NCI-H2081 treated with DMSO at 0.1 percent for 48 hours (cell line): ENCODE measurements at places on chromosomes 12 and 14.
A peak's percentile ranks its signal among the peaks of the same experiment; 100 is the strongest.

DNA sequence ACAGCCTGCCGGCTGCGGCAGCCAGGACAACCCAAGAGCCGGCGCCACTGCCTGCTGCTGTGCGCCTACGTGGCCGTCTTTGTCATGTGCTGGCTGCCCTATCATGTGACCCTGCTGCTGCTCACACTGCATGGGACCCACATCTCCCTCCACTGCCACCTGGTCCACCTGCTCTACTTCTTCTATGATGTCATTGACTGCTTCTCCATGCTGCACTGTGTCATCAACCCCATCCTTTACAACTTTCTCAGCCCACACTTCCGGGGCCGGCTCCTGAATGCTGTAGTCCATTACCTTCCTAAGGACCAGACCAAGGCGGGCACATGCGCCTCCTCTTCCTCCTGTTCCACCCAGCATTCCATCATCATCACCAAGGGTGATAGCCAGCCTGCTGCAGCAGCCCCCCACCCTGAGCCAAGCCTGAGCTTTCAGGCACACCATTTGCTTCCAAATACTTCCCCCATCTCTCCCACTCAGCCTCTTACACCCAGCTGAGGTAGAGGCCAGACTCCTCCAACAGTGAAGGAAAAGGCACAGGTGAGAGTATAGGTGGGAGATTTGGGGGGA, 10.3 kb downstream of the ZBTB39 start:
- DNase-seq: no peak

DNA sequence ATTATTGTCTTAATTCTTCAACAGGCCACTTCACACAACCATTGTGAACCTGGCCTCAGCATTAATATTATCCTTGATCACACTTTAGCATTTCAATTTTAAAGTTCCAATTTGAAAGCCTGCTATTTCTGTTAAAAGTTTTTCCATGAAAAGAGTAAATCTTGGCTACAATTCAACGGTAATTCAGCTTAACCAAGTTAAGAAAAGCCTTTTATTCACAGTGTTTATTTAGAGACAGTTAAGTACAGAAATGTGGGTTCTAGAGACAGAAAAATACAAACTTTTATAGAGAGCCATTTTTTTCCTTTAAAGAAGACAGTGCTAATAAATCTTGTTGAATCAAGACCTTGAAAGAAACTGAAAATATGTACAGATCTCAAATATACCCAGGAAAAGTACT, 103.9 kb downstream of the NPAS3 start:
- no peak for DNase-seq

GRCh38 chr12:85277191-85277590, 2.8 kb upstream of the ALX1 start:
- DNase-seq: no peak

- no peak for DNase-seq
Observed at GRCh38 chr12:124013073-124013472, 40.1 kb downstream of the ZNF664 start.

DNA sequence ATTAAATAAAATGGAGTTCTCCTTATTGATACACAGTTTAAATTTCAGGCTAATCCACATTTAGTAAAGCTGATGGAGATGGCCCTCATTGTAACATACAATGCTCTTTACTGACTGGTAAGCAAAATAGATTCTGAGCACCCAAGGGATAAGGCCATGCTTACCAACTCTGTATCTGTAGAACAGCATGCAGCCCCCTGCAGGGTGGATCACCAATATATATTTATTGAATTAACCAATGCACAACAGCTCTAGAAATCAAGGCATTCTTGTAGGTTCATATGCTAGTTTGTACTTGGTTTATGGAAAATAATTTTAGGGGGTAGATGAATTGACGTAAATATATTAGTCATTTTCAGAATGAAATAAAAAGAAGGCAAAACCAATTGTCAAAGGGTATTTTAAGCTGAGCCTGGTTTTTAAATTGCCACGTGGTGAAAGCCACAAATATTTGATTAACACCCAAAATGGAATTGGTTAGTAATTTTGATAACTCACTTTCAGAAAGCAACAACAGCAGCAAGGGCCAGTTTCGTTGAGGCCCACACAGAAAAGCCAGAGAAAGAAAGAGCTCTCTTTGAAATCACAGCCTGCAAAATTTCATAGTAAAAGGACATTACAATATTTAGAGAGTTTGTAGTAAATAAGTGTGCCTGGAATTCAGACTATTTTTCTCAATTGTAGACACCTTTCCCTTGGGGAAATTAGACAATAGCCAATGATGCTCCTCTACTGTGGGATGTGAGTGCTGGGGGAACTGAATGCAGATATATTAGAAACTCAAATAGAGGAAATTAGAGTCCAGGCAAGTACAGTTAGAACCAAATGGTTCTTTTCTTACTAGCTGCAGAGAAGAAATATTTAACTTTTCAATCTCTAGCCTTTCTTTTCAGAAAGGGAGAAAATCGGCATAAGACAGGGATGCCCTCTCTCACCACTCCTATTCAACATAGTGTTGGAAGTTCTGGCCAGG, 216.2 kb upstream of the ABCD2 start:
- no peak for DNase-seq

GRCh38 chr12:99985631-99986030, 895 bp upstream of the ANKS1B start:
- no peak for DNase-seq

DNA sequence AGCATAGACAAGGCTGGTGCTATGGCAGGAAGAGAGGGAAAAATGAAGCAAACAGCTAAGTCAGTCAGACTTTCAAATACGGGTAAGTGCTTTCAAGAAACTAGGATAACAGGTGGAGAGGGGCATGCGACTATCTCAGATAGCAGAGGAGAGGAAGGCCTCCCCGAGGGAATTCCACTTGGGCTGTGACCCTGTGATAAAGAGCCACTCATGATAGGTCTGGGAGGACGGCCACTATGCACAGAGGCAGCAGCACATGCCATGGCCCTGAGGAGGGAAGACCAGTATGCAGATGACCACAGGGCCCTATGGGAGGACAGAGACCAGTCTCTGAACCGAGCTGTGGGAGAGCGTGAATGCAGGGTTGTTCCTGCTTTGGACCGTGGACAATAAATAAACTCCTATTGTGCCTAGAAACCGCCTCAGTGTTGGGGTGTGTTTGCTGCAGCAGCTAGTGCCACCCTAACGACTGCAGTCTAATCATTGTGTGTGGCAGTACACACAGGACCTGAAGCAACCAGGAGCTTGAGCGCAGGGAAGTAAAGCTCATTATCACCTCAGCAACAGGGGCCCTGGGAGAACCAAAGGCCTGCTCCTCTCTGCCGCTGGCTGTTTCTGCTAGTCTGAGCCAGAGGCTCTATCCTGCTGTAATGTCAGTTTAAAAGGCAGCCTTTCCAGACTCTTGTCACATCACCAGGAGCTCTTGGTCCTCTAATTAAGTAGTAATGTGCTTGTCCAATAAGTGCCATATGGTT, 119.1 kb downstream of the CACNA1C start:
- no peak for DNase-seq

DNA sequence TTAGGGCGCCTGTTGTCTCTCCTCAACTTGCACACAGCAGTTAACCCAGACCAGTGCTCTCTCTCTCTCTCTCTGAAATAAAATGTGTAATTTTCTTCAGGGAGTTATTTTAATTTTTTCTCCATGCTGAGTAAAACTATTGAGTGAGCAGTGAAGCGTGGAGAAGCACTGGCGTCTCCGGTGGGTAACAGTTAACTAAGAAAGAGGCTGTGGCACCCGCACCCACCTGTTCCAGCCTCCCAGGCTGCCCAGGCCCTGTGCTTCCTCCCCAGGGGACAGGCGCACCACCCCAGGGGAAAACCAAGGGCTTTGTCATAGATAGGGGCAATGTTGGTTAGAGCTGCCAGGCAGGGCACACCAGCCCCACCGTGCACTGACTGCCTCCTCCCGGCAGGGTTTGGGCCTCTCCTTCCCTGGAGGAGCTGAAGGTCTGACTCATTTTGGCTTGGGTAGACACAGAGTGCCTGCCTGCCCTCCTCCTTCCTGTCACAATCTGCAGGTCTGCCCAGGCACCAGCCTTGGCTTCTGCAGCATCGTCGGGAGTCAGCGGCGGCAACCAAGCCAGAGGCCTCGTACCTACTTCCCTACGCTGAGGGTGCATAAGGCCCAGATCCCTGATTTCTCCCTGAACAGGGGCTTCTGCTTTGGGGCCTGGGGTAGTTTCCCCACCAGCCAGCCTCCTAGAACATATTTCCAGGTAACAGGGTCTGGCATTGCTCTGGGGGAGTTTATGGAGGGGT, 3.9 kb downstream of the HOXC5 start:
- DNase-seq: no peak

DNA sequence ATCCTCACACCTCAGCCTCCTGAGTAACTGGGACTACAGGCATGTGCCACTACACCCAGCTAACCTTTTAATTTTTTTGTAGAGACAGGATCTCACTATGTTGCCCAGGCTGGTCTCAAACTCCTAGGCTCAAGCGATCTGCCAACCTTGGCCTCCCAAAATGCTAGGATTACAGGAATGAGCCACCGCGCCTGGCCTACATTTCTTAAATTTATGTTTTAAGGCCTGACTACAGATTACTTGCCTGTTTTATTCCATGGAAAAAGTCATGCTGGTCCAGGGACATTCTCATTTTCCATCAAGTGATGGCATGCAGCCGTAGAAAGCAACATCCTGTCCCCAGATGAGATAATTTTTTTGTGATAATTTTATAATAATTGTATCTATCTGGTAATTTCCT, 6.1 kb downstream of the CD9 start:
- no peak for DNase-seq

DNA sequence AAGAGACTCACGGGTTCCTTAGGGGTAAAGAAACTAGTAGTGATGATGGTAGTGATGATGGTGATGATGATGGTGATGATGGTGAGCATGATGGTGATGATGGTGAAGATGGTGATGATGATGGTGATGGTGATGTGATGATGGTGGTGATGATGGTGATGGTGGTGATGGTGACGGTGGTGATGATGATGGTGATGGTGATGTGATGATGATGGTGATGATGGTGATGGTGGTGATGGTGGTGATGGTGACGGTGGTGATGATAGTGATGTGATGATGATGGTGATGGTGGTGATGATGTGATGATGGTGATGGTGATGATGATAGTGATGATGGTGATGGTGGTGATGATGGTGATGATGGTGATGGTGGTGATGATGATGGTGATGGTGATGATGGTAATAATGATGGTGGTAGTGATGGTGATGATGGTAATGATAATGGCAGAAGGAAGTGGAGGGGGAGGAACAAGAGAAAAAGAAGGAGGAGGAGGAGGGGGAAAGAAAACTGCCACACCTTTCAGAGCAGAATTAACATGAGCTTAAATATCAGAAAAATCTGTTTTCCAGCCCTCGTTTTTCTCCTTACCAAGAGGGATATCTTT, 85.5 kb downstream of the FZD10 start:
- no peak for DNase-seq

GRCh38 chr14:56172571-56172971, 54.4 kb downstream of the PELI2 start:
- no peak for DNase-seq

DNA sequence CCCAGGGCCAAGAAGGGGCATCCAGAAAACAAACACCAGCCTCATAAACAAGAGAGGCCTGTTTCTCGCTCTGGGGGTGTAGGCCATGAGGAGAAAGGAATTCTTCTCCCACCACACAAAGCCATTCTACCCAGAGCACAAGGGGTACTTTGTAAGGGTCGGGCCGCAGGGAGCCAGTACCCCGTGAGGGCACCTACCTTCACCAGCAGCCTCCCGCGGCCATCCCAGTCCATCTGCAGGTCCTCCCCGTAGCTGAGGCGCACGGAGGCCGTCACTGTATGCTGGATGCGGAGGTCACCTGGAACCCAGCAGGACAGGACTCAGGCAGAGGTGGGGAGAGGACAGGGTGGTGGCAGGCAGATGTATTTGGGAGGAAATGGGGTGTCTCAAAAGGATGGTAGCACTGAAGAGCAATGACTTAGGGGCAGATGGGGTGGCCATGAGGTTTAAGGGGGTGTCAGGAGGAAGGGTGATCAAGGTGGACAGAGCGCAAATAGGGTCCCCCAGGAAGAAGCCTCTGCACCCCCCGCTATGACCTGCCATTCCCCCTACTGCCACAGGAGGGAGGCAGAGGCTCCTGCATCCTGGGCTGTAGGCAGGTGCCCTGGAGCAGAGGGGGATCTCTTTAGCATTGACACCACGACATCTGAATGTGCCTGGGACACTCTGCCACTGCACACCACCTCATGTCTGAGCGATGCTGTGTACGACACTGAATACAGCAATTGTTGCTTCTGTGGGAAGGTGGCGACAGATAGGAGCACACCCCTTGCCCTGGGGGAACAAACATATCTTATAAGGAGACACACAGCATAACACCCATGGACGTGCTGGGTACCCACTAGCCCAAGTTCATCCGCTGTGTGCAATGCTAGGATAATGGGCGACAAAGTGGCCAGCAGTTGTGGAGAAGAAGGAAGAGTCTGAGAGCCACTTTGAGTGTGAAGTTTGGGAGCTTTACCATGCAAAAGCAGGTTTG, 61.4 kb downstream of the VWF start:
- no peak for DNase-seq

DNA sequence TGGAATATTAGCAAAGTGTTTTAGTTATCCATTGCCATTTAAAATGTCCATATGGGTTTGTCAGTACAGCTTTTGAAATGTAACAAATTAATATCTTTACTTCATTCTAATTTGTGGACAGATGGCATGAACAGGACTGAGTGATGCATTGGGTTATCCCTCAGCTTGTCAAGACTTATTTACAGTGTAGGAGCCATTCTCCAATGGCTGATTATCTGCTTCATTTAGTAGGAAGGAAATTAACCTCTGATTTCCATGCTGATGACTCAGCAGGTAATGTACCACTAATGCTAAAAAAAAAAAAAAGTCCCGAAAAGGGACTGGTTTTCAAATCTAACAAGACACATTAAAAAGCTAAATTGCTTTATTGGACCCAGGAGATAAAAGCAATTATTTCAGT, 1149.0 kb upstream of the USP15 start:
- no peak for DNase-seq

GRCh38 chr14:71403656-71404055, 496.4 kb downstream of the PCNX1 start:
- no peak for DNase-seq

GRCh38 chr12:75205558-75205957, 4.1 kb downstream of the KCNC2 start:
- DNase-seq: no peak

GRCh38 chr12:54333420-54334034, 8.6 kb downstream of the COPZ1 start:
- no peak for DNase-seq

- DNase-seq: no peak
Observed at GRCh38 chr12:46144433-46144832, 124.4 kb downstream of the SLC38A1 start.

- DNase-seq: no peak
Observed at GRCh38 chr14:68285421-68286179, 466.0 kb downstream of the RAD51B start.

GRCh38 chr12:105382771-105383622, 52.5 kb downstream of the C12orf75 start:
- peak; percentile 44 for DNase-seq

GRCh38 chr12:22797701-22798100, 172.7 kb downstream of the ETNK1 start:
- DNase-seq: no peak

GRCh38 chr14:77059276-77059915, 30.9 kb upstream of the IRF2BPL start:
- no peak for DNase-seq
